ENCODE measurements at places on chromosomes 5 and 9.

- no peak for DNase-seq
These were observed 8.0 kb downstream of the SIL1 start for GRCh38 chr5:139190125-139190524.

GRCh38 chr5:78554670-78555069, 93.9 kb downstream of the LHFPL2 start:
- DNase-seq: no peak

DNA sequence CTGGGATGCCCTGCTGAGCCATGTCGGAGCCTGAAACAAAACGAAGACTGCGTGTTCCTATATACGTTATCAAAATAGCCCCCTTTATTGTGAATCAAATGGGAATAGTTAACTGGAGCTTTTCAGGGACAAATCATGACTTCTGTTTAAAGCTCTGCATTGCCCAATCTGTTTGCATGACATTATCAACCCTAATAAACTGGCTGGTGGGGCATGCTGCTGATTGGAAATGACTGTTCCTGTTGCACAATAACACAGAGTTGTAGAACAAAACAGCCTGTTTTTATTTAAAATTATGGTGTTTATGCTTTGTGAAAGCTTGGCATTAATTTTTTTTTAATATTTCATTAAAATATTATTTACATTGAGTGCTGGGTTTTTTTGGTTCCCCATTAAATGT, 215.5 kb downstream of the TMEM167A start:
- DNase-seq: no peak

- no peak for DNase-seq
These were observed 75.4 kb downstream of the STK32A start for GRCh38 chr5:147310059-147310704.

GRCh38 chr5:43409809-43410271, 2.4 kb downstream of the CCL28 start:
- no peak for DNase-seq

DNA sequence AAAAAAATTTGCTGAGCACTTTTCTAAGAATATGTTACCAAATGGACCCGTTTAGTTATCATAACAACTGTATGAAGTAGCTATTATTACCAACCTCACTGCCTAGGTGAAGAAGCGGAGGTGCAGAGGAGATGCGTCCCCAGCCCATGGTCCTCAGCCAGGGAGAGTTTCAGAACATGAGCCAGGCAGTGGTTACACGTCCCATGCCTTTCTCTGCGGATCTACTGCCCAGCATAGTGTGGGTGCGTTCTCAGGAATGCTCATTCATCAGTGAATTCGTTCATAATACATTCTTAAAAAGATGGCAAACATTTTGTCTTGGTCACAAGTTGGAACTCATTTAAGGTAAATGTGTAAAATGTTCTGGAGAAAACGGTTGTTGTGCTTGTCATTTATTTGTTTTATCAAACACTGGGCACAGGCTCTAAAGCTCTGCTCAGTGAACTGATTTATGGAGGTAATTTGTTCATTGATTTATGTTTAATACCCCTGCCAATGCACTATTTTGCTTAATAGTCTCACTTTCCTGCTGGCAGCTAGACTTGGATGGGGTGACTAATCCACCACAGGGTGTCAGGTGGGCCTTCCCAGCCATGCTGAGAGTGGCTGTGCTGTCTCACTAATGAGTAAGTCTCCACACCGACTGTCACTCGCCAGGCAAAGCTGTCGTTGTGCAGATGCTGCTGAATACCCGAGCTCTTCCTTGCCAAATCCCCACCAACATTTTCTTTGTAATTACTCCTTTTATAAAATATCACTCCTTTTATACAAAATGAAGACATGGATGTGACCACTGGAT, 248.8 kb downstream of the TENT4A start:
- DNase-seq: no peak

Data from CD4-positive, alpha-beta T cell treated with Interleukin-15 for 4 hours (primary cell).